ENCODE measurements at places on chromosomes 1 and 21.

- no peak for DNase-seq
Observed at GRCh38 chr21:38319781-38320180, 63.0 kb downstream of the KCNJ15 start.

DNA sequence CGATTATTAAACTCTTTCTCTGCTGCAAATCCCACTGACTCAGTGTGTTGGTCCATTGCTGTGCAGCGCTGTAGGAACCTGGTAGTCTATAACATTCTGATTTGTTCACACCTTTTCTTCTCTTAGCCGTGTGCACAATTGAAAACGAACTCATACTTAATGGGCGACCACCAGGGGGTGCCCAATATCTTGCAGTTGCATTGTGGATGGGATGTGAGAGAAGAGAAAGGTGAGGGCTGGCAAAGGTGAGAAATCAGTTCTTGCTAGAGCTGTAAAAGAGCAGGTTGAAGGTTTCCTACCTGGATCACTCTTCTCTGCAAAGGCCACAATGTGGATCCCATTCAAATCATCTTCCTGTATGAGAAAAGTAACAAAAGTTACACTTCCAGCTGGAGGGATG lies 51.0 kb downstream of the CASQ2 start:
- no peak for DNase-seq

DNA sequence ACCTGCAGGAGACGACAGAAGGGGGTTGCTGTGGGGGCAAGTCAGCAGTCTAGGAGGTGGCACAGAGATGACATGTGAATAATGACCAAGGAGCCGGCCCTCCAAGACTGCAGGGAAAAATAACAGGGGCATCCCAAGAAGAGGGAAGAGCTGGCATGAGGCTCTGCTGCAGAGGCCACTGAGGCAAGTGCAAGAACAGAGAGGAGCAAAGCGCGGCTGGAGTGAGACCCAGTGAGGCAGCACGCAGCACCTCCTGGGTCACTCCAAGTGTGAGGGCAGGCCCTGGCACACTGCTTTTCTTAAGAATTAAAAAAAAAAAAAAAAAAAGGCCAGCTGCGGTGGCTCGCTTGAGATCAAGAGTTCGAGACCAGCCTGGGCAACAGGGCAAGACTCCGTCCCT lies 80.1 kb downstream of the SLC66A1 start:
- DNase-seq, result no peak

DNA sequence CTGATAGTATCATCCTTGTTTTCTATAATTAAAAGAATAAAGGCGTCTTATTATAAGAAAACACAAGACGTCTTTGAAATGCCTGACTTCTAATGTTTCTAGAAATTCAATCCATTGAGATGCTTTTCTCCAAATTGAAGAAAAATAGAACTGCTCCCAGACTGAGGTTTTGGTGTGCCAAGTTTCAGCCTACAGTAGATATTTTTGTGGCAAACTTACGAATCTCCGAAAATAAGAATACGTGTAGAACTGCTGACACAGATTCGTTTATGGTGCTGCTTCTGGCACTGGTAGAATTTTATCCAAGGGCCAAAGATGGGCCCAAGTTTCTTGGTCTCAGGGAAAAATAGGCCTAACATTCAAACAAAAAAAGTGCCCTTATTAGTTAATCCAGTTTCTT lies 554.5 kb upstream of the NR5A2 start:
- no peak for DNase-seq

- DNase-seq, result no peak
Observed at GRCh38 chr1:11013160-11013531, 692 bp downstream of the TARDBP start.

DNA sequence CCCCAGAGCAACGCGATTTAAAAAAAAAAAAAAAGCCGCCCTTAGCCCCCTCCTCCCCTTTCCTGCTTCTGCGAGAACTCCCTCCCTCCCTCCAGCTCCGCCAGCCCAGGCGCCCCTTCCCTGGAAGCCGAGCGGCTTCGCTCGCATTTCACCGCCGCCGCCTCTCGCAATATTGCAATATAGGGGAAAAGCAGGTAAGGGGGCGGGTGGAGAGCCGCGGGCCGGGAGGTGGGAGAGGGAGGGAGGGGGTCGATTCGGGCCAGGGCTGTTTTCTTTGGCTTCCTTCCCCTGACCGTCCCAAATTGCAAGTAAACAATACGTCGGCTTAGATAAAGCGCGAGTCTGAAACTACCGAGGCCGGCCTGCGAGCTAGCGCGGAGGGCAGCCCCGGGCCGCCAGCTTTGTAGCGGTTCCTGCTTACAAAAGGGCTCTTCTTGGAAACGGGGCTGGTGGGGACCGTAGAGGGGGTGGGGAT lies 408 bp downstream of the LMO4 start:
- DNase-seq, result peak; percentile 35

DNA sequence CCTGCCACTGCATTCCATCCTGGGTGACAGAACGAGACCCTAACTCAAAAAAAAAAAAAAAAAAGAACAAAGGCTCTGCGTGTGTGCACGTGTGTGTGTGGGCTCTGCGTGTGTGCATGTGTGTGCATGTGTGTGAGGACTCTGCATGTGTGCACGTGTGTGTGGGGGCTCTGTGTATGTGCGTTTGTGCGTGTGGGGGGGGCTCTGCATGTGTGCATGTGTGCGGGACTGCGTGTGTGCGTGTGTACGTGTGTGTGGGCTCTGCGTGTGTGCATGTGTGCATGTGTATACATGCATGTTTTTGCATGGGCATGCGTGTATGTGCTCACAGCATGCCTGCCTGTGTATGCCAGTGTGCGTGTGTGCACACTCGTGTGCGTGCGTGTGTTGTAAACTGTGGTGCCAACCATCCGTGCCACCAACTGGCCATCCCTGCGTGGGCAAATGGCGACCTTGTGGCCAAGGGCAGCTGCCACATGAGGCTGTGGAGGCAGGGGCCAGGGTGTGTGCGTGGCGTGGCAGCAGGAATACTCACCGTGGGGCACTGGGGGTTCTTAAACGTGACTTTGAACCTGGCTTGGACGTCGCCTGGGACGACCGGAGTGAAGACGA lies 26.8 kb upstream of the TMEM52 start:
- no peak for DNase-seq

GRCh38 chr1:166182281-166182680 lies 15.5 kb upstream of the FAM78B start:
- DNase-seq, result no peak

DNA sequence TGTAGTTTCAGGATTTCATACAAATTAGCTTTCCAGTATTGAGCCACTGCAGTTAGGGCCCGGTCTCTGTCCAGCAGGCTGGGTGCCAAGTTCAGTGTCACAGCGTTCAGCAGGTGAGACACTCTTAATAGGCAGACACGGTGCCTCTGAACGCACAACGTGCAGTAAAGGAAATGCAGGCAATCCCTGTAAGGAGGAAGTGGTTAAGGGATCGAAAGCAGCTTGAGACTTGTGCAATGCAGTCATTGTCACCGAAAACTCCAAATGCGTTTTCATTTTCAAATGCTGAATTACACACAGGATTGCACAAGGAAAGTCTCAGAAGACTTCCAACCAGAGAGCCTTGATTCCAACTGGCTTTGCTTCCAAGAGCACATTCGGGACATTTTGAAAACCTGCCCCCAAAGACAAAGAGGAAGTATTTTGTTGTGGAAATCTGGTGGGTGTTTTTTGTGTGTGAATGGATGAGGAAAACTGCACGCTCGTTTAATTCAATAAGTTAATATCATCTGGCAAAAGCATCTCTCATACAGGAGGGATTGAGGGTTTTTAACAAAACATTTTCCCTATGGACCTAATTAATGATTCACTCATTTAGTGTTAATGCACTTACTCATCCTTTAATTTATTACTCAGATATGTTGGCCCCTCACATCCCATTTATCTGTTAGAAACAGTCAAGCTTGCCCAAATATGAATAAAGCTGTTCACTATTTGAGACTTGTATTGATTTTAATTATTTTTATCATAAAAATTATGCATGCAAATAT lies 61.6 kb downstream of the PTGS2 start:
- DNase-seq, result no peak

GRCh38 chr1:81463936-81464837 lies 336.5 kb upstream of the ADGRL2 start:
- no peak for DNase-seq

DNA sequence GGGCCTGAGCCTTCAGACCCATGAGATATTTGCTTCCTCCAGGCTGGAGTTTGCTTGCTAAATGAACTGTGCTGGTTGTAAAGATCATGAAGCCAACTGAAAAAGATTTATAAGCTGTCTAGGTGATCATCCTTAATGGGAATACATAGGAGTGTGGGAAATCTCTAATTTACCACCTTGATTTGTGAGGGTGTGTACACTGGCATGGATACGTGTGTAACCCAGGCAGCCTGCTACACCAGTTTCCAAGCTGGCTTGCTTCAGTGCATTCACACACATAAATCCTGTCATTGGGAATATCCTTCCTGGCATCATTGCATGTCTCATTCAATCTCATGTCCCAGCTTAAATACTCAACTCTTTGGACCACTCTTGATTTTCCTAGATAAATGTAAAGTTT lies 57.6 kb upstream of the GNG12 start:
- DNase-seq, result no peak

GRCh38 chr21:17660452-17660851 lies 47.8 kb upstream of the BTG3 start:
- peak; percentile 10 for DNase-seq

DNA sequence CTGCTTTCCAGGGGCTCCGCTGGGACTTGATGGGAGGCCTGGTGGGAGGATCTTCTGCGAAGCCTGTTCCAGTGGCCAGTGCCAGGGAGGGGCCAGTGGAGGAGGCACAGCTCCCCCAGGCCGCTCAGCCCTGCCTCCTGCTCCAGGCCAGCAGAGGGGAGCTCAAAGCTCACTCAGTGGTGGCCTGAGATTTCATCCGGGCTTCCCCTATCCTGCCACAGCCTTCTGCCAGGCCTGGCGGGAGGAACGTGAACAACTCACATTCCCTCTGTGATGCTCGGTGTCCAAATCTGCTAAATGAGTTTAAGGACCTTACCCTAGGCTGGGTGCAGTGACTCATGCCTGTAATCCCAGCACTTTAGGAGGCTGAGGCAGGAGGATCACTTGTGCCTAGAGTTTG lies 3.3 kb downstream of the CLCNKB start:
- no peak for DNase-seq

- DNase-seq, result no peak
Observed at GRCh38 chr1:240464099-240464498, 147.9 kb downstream of the GREM2 start.

GRCh38 chr1:35112668-35113067 lies 33.5 kb downstream of the ZMYM1 start:
- no peak for DNase-seq

DNA sequence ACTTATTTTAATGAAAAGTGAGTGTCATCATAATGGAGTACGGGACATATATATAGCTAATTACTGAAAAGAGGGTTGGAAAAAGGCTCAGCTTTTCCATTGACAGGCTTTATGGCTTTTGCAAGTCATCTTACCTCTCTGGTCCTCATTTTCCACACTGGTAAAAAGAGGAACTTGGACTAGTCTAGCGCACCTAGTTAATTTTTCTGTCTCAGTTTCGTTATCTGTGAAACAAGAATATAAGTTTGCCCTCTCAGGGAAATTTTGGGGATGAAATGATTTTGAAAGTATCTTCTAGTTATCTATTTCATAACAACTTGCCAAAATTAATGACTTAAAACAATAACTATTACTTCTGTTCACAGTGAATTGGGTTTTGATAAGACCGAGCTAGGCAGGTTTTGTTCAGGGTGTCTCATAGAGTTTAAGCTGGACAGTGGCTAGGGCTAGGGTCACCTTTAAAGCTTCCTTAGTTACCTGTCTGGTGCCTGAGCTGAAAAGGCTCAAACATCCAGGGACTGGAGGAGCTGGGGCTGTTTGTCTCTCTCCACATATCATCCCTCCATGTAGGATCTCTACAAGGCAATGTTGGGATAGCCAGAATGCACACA lies 91.7 kb downstream of the TYW3 start:
- DNase-seq, result no peak

DNA sequence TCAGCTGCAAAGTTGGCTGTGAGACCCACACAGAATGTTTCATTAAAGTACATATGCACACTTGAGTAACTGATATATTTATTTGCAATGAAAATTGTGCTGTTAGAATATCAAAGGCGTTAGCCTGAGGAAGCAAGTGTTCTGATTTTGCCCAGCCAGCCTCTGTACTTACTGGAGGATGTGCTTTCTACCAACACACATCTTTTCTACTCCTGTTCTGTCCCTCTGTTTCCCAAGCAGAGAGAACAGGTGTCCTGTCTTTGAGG lies 31.4 kb downstream of the ELAVL4 start:
- no peak for DNase-seq

DNA sequence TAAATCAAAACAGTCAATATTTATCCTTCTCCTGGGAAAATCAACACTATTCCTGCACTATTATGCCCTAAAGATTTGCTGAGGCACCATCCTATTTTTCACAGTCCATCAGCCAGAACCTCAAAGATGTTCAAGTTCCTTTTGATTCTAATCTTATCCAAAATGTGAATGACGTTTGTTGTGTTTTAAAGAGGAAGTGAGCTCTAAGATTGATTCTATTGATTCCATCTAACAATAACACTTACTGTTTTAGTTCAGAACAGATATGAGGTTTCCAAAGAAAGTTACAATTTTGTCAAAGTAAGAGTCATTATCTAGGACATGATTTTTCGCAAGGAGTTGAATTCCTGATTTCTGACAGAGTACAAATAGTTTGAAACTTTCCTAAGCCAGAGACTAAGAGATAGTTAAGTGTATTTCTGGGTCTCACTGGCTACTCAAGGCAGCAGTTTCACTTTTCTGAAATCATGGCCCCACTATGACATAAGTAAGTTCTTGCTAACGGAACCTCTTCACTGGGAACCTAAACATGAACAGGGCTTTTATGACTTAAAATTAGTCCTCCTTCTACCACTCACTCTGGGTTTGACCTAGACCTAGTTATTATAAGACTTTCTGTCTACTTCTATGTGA lies 84.7 kb downstream of the LHX9 start:
- DNase-seq, result no peak

- no peak for DNase-seq
Observed at GRCh38 chr1:54296666-54297065, 96.7 kb downstream of the MRPL37 start.

DNA sequence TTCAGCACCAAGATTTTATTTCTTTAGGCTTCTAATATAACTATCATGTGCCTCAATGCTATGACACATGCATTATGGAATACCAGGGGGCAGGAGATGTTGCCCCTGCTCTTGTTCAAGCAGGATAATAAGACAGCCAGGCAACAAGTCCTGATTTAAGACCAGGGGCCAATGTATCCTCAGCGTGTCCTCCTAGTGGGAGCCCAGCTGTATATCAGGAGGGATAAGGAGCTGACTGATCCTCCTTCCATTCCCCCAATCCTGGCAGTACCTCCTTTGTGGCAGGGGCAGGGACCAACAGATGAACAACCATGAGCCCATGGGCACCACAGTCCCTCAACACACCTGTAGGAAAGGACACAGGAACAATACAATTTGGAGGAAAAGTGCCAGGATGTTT lies 29.3 kb downstream of the SORT1 start:
- DNase-seq, result peak; percentile 19

GRCh38 chr1:33872683-33873082 lies 8.8 kb downstream of the HMGB4 start:
- DNase-seq, result no peak

- DNase-seq, result no peak
Observed at GRCh38 chr1:47987601-47988000, 9.6 kb downstream of the TRABD2B start.

- DNase-seq, result no peak
Observed at GRCh38 chr1:165052431-165052830, 304.1 kb downstream of the LMX1A start.
